Mesothelial cell of epicardium (in vitro differentiated cells): ENCODE measurements at places on chromosomes 3 and 15. TPM values are rescaled to one million over a fixed set of nuclear protein-coding genes. Genes with fewer than 3 reads are reported as not detected.

- H3K4me1 ChIP-seq = peaks cover 20% of the 10 kb centered on the region
- H3K27me3 ChIP-seq = no peaks in the 10 kb centered on the region
- H3K27ac ChIP-seq = no peak overlapping the region
- peaks cover 7% of the 10 kb centered on the region for H3K36me3 ChIP-seq
Measured at GRCh38 chr3:142574665-142575064, 3.9 kb downstream of the ATR start.

The TMC3 gene
- 0.04 to 0.05 TPM in 2 of 3 replicates, not detected in the other for total RNA-seq

DNA sequence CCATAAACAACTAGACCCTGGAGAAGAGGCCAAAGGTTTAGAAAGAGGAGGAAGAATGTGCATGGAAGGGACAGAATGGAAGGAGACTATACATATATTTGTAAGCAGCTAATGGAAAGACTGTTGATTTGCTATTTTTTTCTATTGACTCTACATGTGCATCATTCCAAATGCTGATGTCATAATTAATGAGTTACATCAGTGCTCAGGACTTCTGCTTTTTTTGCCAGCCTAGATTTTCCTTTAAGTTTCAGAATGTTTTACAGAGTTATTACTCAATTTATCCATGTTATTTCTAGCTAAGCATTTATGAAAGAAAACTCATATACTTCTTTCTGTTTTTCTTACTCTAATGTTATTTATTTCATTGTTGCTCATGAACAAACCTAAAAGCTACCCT lies 62.6 kb upstream of the VGLL3 start:
- no peak for DNase-seq
- no peaks in the 10 kb centered on the region for H3K36me3 ChIP-seq
- H3K4me3 ChIP-seq = no peak overlapping the region
- H3K27ac ChIP-seq = no peak overlapping the region
- H3K4me1 ChIP-seq = no peaks in the 10 kb centered on the region

GRCh38 chr15:97023488-97023844 lies 693.0 kb downstream of the NR2F2 start:
- H3K36me3 ChIP-seq = peaks cover 5% of the 10 kb centered on the region
- H3K4me3 ChIP-seq = no peak overlapping the region
- peak overlapping the region; percentile 73 for H3K27ac ChIP-seq
- peaks cover 13% of the 10 kb centered on the region for H3K4me1 ChIP-seq

GRCh38 chr15:85462029-85462428 lies 81.6 kb downstream of the AKAP13 start:
- H3K4me1 ChIP-seq = peaks cover 33% of the 10 kb centered on the region
- H3K4me3 ChIP-seq = no peak overlapping the region
- H3K36me3 ChIP-seq = peaks cover 5% of the 10 kb centered on the region
- H3K27me3 ChIP-seq = no peaks in the 10 kb centered on the region
- no peak for DNase-seq
